Activated naive CD4-positive, alpha-beta T cell treated with anti-CD3 and anti-CD28 coated beads for 36 hours (primary cell): ENCODE measurements at places on chromosomes 11 and 22. TPM values are rescaled to one million over a fixed set of nuclear protein-coding genes. Genes with fewer than 3 reads are reported as not detected.

- no peaks in the 10 kb centered on the region for H3K4me1 ChIP-seq
- no peak overlapping the region for H3K27ac ChIP-seq
- no peak overlapping the region for H3K4me3 ChIP-seq
- no peaks in the 10 kb centered on the region for H3K36me3 ChIP-seq
Observed at GRCh38 chr11:12540913-12541582, 133.2 kb upstream of the TEAD1 start.

- no peaks in the 10 kb centered on the region for H3K36me3 ChIP-seq
- H3K4me1 ChIP-seq = no peaks in the 10 kb centered on the region
- H3K27ac ChIP-seq = no peak overlapping the region
Observed at GRCh38 chr22:30989474-30989873, 20.4 kb downstream of the TUG1 start.

DNA sequence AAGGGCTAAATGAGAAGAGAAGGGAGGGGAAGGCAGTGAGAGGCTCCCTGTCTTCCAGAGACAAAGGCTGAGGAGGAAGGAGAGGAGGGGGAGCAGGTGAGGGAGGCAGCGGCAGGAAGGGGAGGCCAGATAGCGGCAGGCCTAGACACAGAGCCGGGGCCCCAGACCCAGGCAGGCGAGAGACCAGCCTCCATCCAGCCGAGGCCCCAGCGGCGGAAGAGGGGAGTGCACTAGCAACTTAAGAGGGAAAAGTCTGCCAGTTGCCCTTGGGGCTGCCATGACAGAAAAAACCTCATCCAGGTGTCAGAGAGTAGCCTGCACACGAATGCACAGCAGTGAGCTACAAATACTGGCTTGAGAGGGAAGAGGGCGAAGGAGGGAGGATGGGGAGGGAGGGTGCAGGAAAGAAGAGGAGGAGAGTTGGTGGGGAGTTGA, 46.7 kb downstream of the IGLL1 start:
- DNase-seq = peak; percentile 31
- H3K36me3 ChIP-seq = no peaks in the 10 kb centered on the region
- peaks cover 3% of the 10 kb centered on the region for H3K27me3 ChIP-seq
- no peak overlapping the region for H3K27ac ChIP-seq
- H3K4me3 ChIP-seq = no peak overlapping the region

DNA sequence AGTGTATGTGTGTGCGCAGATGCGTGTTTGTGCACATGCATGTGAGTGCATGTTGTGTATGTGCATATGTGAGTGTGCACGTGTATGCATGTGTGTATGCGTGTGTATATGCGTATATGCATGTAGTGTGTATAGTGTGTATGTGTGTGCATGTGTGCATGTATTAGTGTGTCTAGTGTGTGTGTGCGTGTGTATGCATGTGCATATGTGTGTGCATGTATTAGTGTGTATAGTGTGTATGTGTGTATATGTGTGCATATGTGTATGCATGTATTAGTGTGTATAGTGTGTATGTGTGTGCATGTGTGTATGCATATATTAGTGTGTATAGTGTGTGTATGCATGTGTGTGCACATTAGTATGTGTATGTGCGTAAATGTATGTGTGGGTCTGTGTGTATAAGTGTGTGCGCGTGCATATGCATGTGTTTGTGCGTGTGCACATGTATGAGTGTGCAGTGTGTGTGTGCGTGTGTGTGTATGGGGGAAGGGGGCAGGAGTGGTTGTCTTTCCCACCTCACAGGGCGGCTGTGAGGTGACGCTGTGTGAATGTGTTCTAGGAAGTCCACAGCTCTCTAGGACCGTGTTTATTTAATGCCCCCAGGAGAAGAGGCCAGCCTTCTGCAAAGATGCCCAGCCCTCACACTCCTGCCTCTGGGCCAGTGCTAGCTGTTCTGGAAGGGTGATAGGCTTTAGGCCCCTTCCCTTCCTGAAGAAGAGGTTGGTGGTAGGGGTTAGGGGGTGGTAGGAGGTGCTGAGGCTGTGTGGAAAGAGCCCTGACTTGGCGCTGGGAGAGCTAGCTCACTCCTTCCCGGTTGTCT, 114.6 kb downstream of the CEP164 start:
- H3K27ac ChIP-seq = no peak overlapping the region
- H3K36me3 ChIP-seq = no peaks in the 10 kb centered on the region
- H3K4me3 ChIP-seq = no peak overlapping the region
- no peak for DNase-seq

DNA sequence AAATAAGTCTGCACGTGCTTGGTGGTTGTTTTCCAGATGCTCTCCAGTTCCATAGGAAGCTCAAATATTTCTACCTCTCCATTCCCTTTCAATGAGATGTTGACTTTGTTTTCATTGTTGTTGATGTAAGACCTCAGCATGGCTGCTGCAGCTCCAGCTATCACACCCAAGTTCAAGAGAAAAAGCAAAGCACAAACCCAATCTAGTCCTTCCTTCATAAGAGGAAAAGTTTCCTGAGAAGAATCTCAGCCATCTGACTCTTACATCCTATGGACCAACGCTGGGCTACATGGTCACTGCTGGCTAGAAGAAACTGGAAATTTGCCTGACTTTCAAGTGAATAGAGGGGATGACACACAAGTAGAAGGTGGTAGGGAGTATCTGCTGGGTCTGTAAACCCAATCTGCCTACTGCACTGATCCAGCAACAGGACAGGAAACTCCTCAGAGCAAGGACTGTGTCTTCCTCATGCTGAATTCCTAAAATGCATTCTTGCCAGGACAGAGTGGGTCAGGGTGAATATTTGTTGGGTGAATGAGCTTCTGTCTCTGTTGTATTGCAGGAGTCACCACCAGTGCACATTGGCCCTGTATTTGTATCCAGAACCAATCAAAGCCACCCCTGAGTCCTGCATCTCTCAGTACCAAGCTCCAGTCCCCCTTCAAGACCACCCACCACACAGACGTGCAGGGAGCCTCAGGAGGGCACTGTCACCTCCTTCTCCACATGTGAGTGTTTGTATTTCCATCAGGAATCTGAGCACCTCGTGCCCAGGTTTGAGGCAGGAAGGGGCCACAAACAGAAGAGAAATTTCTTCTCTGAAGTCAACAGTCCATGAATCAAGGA, 118.0 kb upstream of the IGLL5 start:
- H3K36me3 ChIP-seq = no peaks in the 10 kb centered on the region
- peaks cover 7% of the 10 kb centered on the region for H3K27me3 ChIP-seq
- H3K4me1 ChIP-seq = no peaks in the 10 kb centered on the region
- H3K4me3 ChIP-seq = no peak overlapping the region
- H3K27ac ChIP-seq = no peak overlapping the region

SRSF8 gene
- 20.5 TPM for total RNA-seq

DNA sequence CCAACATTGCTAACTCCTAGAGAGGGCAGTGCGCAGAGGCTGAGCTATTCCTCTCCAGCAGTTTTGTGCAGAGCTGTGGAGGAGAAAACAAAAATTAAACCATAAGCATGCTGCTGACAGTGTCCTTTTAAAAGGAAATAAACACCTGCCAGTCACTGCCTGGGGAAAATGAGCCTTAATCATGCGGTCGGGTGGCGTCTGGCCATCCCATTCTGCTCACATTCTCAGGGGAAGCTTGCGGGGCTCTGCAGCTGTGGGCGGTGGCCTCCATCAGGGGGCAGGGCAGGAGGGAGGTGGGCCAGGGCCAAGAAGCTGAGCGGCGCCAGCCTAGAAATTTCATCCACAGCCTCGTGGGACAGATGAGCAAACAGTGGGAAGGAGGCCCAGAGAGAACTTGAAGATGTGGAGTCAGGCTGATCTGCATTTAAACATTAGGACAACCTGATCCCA, 71.0 kb upstream of the TP53I11 start:
- H3K4me3 ChIP-seq = no peak overlapping the region
- no peaks in the 10 kb centered on the region for H3K27me3 ChIP-seq
- DNase-seq = no peak

GRCh38 chr11:9069862-9070470, 21.4 kb downstream of the SCUBE2 start:
- H3K27me3 ChIP-seq = peaks cover 3% of the 10 kb centered on the region
- H3K4me3 ChIP-seq = no peak overlapping the region
- DNase-seq = no peak
- H3K36me3 ChIP-seq = no peaks in the 10 kb centered on the region

SCGB2A2 gene
- total RNA-seq = not detected

P4HA3 gene
- not detected for total RNA-seq

- H3K27ac ChIP-seq = no peak overlapping the region
- H3K27me3 ChIP-seq = no peaks in the 10 kb centered on the region
- no peaks in the 10 kb centered on the region for H3K36me3 ChIP-seq
- H3K4me1 ChIP-seq = no peaks in the 10 kb centered on the region
- no peak overlapping the region for H3K4me3 ChIP-seq
- no peak for DNase-seq
Observed at GRCh38 chr22:32824531-32825312, 23.2 kb downstream of the TIMP3 start.

TEAD1 gene
- total RNA-seq = 0.93 TPM

DNA sequence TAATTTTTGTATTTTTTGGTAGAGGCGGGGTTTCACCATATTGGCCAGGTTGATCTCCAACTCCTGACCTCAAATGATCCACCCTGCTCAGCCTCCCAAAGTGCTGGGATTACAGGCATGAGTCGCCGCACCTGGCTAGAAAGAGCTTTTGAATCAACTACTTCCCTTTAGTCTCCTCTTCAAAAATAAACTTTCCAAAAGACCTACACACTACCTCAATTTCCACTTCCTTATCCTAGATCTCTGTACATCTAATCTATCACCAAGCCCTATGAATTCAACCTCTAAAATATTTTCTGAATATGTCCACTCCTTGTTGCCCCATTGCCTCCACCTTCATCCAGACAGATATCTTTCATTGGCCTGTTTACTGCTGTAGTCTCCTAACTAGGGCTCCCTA, 13.1 kb upstream of the DDX6 start:
- H3K4me1 ChIP-seq = peaks cover 10% of the 10 kb centered on the region
- no peaks in the 10 kb centered on the region for H3K27me3 ChIP-seq

- DNase-seq = no peak
- H3K4me3 ChIP-seq = no peak overlapping the region
- H3K4me1 ChIP-seq = no peaks in the 10 kb centered on the region
- H3K36me3 ChIP-seq = peaks cover 4% of the 10 kb centered on the region
- no peak overlapping the region for H3K27ac ChIP-seq
- peaks cover 6% of the 10 kb centered on the region for H3K27me3 ChIP-seq
Observed at GRCh38 chr11:69461272-69461962, 20.0 kb upstream of the LINC01488 start.

DNA sequence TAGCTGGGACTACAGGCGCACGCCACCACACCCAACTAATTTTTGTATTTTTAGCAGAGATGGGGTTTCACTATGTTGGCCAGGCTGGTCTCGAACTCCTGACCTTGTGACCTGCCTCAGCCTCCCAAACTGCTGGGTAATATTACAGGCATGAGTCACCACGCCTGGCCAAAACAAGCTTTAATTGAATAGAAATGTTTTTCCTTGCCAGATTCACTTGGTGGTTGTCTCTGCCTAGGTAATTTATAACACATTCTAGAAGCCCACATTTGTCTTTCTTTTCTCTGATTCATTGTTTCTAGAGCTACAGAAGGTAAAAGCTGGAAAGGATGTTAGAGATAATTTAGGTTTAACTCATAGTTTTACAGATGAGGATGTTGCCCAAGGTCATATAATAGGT, 41.3 kb downstream of the CECR2 start:
- DNase-seq = no peak
- H3K4me3 ChIP-seq = no peak overlapping the region
- no peaks in the 10 kb centered on the region for H3K36me3 ChIP-seq
- no peak overlapping the region for H3K27ac ChIP-seq

GRCh38 chr22:45540122-45540521, 37.4 kb downstream of the FBLN1 start:
- no peak overlapping the region for H3K27ac ChIP-seq
- no peaks in the 10 kb centered on the region for H3K36me3 ChIP-seq
- peaks cover 8% of the 10 kb centered on the region for H3K27me3 ChIP-seq
- no peak overlapping the region for H3K4me3 ChIP-seq
- no peaks in the 10 kb centered on the region for H3K4me1 ChIP-seq

DNA sequence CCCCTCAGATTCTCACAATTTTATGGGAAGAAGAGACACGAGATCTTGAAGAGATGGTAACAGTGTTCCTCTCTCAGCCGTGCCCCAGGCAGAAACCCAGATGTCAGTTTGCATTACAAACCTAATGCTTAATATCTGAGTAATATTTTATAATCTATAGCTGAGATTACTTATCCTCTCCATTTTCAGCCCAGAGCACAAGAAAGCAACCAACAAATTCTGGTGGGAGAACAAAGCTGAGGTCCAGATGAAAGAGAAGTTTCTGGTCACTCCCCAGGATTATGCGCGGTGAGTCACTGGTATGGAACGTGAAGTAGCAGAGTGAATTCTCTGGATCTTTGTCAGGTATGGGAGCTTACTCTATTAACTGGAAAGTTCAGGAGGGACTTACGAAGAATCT, 884 bp downstream of the CENATAC start:
- DNase-seq = no peak
- H3K27me3 ChIP-seq = no peaks in the 10 kb centered on the region
- H3K27ac ChIP-seq = peak overlapping the region; percentile 96
- H3K4me3 ChIP-seq = peak overlapping the region; percentile 88
- peaks cover 36% of the 10 kb centered on the region for H3K4me1 ChIP-seq

GRCh38 chr11:28417601-28418323, 309.6 kb downstream of the METTL15 start:
- no peaks in the 10 kb centered on the region for H3K27me3 ChIP-seq
- H3K36me3 ChIP-seq = peaks cover 1% of the 10 kb centered on the region
- no peak overlapping the region for H3K4me3 ChIP-seq
- H3K27ac ChIP-seq = no peak overlapping the region
- no peak for DNase-seq

- no peaks in the 10 kb centered on the region for H3K27me3 ChIP-seq
- H3K4me1 ChIP-seq = no peaks in the 10 kb centered on the region
- H3K27ac ChIP-seq = no peak overlapping the region
- peak; percentile 16 for DNase-seq
- no peak overlapping the region for H3K4me3 ChIP-seq
- H3K36me3 ChIP-seq = no peaks in the 10 kb centered on the region
Observed at GRCh38 chr11:42770444-42771065, 541.2 kb upstream of the API5 start.
